ENCODE measurements at places on chromosomes 12 and 14.
A peak's percentile ranks its signal among the peaks of the same experiment; 100 is the strongest.

- no peak for DNase-seq
Observed at GRCh38 chr14:68270342-68270741, 450.8 kb downstream of the RAD51B start.

- no peak for DNase-seq
Observed at GRCh38 chr14:76782885-76783566, 21.8 kb downstream of the VASH1 start.

- DNase-seq = no peak
Observed at GRCh38 chr14:89201645-89202044, 215.4 kb downstream of the FOXN3 start.

- peak; percentile 62 for DNase-seq
Observed at GRCh38 chr12:95820096-95820703, 29.6 kb upstream of the NTN4 start.

- no peak for DNase-seq
Observed at GRCh38 chr14:22280497-22281316, 308.3 kb downstream of the DAD1 start.

DNA sequence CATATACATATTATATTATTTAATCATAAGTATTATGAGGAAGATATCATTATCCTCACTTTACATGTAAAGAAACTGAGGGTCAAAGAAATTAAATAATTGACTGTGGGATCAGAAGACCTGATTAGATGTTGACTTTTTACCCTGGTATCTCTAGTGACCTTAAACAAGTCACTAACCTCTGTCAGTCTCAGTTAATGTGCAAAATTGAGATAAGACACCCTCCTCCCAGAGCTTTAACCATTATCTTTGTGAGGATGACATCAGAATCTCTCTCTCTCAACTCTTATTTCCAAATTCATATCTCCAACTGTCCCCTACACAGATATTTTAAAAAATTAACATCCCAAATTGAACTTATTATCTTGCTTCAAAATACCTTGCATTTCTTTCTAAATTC, 177.8 kb downstream of the KLHL28 start:
- DNase-seq = no peak

- peak; percentile 59 for DNase-seq
Observed at GRCh38 chr12:76422543-76423438, 74.6 kb upstream of the BBS10 start.

DNA sequence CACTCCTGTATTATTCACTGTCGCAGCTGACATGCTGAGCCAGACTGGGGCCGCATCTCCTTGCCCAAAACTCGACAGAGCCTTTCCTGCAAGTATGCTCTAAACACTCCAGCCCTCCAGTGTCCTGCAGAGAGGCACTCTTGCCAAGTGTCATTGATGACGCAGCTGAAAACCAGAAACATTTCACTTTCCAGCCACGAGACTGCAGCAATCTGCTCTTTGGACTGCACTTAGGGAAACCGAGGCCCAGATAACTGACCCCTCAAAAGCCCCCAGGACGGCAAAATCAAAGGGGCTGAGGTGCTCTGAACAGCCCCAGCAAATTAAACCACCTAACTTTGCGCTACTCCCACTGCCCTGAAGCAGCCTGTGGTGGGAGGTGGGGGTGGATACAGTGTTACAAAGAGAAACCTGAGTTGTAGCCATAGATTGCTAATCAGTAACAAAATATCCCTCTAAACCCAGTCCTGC, 2.6 kb downstream of the CCDC85C start:
- peak; percentile 24 for DNase-seq

- DNase-seq = peak; percentile 56
Observed at GRCh38 chr12:32549675-32550079, 129.4 kb upstream of the DNM1L start.

DNA sequence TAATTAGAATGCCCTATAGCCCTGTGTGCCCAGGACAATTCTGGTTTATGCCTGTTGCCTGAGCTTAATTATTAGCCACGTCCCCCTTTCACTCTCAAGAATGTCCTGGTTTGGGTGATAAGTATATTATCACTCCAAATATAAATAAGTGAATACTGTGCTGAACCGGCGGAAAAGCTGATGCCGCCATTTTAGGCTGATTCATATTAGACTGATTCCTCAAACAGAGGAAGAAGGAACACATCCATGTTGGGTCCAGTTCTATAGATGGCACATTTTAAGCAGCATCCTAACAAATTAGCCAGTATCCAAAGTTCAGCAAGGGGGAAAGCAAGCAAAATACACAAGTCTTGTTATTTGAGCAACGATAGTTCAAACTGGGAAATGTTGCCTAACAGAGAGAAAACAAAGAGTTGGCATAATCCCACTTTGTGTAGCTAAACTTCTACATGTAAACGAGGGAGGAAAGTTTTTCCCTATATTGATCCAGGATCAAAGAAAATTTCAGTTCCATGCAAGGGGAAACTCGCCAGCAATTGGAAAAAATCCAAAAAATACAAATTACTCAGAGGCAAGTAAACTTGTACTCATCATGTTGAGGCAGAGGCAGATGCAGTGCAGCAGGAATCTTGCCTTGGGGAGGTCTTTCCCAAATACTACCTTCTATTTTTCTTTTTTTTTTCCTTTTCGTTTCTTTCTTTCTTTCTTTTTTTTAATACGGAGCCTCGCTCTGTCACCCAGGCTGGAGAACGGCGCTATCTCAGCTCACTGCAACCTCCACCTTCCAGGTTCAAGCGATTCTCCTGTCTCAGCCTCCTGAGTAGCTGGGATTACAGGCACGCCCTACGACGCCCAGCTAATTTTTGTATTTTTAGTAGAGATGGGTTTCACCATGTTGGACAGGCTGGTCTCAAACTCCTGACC, 96.2 kb downstream of the ITPR2 start:
- DNase-seq = peak; percentile 47

DNA sequence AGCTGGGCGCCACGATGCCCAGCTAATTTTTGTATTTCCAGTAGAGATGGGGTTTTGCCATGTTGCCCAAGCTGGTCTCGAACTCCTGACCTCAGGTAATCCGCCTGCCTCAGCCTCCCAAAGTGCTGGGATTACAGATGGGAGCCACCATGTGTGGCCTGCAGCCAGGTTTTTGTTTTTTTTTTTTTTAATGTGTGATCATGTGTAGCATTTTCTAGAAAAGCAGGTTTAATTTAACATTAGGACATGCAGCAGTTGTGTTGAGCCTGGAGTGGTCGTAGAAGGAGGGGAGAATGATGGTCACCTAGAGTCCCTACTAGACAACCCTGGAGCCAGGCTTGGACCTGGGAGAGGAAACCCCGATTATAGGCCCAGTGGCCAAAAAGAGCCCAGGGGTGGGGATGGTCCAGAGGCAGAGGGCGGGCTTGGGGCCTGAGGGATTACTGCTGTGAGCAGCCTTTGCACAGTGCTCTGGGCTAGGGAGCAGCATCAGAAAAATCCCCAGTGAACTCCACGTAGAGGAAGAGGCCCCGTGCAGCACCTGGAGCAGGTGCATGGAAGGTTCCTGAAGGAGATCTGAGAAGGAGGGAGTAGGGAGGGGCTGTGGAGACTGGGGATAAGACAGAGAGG, 13.6 kb downstream of the DLK1 start:
- DNase-seq = no peak

DNA sequence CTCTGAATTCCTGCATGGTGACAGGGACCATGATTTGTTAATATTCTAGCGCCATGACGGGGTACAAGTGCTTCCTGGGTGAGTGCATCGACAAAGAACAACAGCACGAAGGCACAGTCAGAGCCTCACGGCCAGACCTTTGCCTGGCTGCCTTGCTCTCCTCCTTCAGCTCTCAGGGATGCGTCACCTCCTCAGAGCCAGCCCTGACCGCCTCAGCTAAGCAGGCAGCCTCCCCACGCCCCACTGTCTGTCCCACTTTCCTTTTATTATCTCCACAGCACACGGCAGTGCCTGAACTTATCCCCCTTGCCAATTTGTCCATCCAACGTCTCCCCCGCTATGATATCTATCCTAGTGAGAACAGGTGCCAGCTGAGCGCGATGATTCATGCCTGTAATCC, 16.5 kb upstream of the FZD10 start:
- no peak for DNase-seq

DNA sequence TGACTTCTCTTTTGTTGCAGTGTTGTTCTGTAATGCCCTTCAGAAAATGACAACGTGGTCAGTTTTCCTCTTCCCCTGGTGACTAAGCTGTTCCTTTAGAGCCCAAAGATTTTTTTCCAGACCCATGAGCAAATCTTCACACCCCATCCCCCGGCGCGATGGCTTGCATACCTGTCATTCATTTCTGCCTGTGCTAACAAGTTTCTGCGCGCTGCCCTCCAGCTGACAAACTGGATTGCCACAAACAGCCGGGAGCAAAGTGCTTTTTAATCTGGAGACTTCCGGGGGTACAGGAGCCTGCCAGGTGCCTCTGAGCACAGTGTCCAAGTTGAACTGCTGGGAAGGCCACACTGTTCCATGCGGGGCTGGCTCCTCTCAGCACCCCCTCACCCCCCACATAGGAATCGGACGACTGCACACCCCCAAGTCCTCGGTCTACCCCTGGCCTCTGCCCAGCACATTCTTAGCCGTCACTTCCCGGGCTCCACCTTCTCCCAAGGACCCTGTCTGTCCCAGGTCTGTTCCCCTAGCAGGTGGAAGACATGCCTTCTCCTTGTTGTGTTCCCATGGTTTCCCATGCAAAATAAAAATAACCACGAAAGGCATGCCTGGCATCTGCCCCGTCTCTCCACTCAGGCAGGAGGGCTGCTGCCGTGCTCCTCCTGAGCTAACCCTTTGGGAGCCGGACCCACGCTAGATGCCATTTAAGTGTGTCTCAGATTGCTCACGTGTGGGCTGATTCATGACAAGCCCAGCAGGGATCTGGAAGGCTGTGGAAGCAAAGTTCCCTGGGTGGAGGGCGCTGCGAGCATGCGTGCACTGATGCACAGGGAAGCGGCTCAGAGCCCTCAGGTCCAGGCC, 14.1 kb downstream of the RILPL1 start:
- peak; percentile 72 for DNase-seq

GRCh38 chr12:96493106-96493505, 3.7 kb downstream of the CFAP54 start:
- peak; percentile 43 for DNase-seq

DNA sequence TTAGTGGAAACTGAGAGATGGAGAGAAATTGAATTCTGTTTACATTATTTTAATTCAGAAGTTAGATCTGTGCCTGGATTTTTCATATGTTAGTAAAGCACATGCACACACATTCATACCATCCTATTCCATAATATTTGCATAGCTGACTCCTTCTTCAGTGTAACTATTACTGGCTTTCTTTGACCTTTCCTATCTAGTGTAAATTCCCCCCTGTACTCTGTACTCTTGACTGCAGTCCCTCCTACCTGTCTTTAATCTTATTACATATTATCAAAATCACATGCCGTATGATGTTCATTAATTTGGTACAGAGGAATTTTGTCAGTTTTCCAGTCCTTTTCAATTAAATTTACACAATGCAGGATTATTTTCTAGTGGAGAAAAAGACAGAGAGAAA, 417.0 kb upstream of the SOX5 start:
- DNase-seq = no peak

DNA sequence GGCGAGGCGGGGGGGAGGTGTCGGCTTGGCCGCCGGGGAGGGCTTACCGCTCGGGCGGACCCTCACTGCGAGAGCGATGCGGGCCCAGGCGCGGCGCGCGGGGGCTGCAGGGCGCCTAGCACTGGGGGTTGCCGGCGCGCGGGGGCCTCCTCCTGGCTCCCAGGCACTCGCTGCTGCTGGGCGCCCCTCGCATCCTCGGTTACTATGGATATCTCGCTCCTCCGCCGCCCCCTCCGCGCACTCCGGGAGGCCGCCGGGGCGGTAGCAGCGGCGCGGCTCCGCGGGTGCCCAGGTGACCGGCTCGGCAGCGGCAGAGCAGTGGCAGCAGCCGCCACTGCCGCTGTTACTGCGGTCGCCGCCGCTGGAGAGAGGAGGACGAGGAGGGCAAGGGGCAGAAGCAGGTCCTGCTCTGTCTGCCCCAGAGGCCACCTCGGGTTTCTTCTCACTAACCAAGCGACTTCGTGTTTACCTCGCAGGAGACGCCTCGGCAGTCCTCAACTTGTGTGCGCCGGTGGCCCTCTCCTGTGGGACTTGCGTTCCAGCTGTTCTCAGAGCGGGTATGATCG, 250.1 kb downstream of the APAF1 start:
- DNase-seq = no peak

- DNase-seq = no peak
Observed at GRCh38 chr14:73739174-73739898, 25.2 kb upstream of the PNMA1 start.

GRCh38 chr14:32457213-32457920, 128.3 kb downstream of the AKAP6 start:
- peak; percentile 82 for DNase-seq

DNA sequence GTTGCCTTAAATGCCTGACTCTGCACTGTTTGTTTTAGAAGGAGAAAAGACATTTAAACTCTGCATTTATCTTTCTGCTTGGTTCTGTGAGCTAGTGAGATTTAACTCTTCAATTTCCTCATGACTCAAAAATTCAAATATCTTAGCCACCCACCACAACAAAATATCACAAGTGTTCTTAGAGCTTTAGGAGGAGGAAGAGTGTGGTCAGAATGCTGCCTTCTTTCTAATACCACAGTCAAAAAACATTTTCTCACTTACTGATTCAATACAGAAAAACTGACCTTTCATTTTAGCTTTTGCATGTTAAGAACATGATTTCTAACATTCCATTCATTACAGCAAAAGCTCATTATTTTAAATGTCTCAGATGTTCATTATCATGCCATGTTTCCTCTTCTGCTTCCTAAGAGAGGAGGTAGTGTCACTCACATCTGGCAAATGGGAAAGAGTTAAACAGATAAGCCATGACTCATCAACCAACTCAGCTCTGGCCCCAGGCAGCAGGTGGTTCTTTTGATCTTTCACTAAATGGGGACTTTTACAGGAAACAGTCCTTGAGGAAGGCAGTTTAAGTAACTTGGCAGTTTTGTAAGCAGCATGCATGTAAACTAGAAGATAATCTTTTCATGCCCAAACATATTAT, 56.4 kb upstream of the RNU6-8 start:
- DNase-seq = peak; percentile 71

DNA sequence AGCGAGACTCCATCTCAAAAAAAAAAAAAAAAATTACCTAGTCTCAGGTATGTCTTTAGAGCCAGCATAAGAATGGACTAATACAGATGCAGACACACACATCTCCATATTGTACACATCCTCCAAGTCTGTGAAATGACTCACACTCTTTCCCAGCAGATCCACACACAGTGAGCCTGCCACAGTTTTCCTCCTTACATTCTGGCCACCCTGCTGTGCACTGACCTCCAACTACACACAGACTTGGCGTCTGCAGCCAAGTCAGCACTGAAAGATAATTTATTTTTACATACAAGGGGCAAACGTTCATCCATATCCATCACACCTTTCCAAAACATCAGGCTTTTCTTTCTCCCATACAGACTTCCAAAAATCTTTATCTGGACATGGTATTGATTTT, 115.9 kb downstream of the SLC25A21 start:
- peak; percentile 47 for DNase-seq

All from EL (cell line).